ENCODE measurements at places on chromosomes 7 and 10.

GRCh38 chr7:51182636-51183166 lies 133.9 kb downstream of the COBL start:
- no peak for DNase-seq

- DNase-seq, result no peak
Measured at GRCh38 chr10:22623633-22624253, 90.6 kb downstream of the PIP4K2A start.

- no peak for DNase-seq
Measured at GRCh38 chr10:52956461-52956860, 183.9 kb upstream of the MBL2 start.

- no peak for DNase-seq
Measured at GRCh38 chr10:107277591-107277990, 113.1 kb upstream of the SORCS1 start.

DNA sequence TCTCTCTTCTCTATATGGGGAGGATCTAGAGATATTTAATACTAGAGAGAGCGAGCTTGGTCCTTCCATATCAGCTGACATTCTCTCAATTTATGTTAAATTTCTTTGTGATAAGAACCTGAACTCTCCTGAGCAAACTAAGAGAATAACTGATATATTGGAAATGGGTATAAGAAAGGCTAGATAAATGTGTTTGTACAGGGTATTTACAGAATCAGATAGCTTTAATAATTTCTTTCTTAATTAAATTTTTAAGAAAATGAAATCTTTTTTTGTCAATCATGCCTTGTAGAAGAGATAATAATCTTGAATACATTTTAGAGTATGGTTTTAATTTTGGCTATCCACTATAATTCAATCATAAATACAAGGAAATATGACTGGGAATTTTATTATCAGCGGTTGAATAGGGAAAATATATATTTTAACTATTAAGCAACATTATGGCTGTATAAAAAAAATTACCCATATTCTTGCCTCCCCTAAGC lies 58.7 kb downstream of the ANKIB1 start:
- no peak for DNase-seq

GRCh38 chr10:34364253-34365037 lies 450.7 kb downstream of the PARD3 start:
- DNase-seq, result no peak

GRCh38 chr10:117163061-117163953 lies 25.2 kb upstream of the VAX1 start:
- no peak for DNase-seq

DNA sequence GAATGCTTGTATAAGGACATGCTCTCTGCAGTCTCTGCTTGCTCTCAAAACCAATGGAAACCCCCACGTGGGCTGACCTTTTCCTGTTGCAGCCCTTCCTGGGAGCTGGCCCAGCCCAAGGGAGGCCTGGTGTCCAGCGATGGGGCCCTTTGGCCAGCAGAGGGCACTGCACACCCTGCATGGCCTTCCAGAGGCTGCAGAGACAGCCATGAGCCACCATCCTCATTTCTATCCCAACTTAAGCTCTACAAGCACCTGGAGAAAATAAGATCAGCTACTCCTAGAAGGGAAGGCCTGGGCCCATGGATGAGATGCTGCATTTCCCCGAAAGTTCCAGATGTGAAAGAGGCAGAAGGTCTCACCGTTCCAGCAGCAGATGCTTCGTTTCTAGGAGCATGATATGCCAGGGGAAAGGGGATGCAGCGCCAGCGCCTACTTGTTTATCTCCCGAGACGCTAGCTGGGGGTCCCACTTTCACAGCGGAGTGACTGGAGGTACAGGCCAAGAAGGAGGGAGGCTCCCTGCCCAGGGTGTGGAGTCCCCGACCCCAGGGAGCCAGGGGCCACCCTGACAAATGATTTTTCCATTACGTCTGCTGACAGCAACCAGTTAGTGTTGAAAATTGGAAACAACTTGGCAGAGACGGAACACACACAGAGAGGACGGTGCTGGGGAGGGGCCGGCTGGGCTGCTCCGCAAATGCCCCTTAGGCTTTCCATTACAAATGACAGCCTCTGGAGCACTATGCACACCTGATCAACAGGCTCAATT lies 106.4 kb downstream of the ZRANB1 start:
- peak; percentile 3 for DNase-seq

DNA sequence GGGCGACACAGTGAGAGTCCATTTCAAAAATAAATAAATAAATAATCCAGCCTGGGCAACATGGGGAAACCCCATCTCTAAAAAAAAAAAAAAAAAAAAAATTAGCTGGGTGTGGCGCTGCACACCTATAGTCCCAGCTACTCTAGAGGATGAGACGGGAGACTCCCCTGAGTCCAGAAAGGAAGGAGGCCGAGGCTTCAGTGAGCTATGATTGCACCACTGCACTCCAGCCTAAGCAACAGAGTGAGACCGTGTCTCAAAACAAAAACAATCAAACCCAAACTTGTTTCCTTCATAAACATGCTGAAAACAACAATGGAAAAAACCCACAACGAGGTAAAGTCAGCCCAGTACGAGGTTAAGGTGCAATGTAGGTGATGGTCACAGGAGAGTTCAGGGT lies 1.2 kb downstream of the COX19 start:
- no peak for DNase-seq

GRCh38 chr7:50212666-50213621 lies 91.6 kb upstream of the IKZF1 start:
- DNase-seq, result peak; percentile 13

- no peak for DNase-seq
Measured at GRCh38 chr7:134686786-134687185, 40.1 kb downstream of the BPGM start.

- no peak for DNase-seq
Measured at GRCh38 chr10:68106656-68107055, 2.6 kb upstream of the MYPN start.

DNA sequence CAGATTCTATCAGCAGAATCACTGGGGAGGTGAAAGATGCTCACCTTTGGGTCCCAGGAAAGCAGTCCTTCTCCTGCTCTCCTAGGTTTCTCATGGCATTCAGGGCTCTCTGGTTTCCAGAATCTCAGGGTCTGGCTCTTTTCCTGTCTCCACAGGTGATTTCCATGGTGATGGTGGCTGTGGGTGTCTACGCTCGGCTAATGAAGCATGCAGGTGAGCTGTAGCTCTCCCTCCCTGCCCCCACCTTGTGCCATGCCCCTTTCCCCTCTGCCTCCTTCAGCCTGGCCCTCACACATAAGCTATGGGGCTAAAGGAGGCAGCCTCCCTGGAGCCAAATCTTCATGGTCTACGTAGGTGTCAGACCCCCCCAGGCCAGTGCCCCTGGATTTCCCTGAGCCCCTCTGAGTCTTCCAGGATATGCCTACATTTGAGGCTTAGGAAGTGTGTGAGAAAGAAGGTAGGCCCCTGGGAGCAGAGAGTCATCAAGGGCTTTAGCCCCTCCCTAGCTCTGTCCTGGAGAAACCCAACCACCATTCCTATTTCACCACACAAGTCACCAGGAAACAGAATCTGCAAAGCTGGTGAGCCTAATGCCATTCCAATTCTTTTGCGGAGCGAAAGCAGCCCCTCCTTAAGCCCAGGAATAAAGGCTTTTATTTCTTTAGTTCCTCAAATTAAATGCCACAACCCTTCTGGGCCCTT lies 17.2 kb downstream of the TSPAN33 start:
- DNase-seq, result no peak

DNA sequence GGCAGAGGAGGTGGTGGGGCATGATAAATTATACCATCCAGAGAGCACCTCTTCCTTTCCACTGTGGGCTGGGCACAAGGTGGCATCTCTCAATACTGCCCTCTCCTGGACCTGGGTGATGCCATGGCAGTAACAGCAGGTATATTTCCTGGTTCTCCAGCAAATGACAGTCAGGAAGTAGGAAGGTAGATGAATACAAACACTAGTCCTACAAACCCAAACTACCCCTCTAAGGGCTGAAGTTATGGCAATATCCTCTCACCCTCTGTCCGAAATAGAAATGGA lies 1004.9 kb downstream of the KCNMA1 start:
- DNase-seq, result no peak

- DNase-seq, result no peak
Measured at GRCh38 chr7:116499168-116500077, at the start of gene CAV2. Gene CAV2 (plus strand): TSS chr7:116499738. CDS start chr7:116499782, 44 bp downstream.

- DNase-seq, result no peak
Measured at GRCh38 chr7:35752742-35753141, 48.1 kb upstream of the SEPTIN7 start.

- DNase-seq, result no peak
Measured at GRCh38 chr10:43160921-43161255, 22.6 kb downstream of the CSGALNACT2 start.

GRCh38 chr7:80151274-80151665 lies 16.6 kb downstream of the GNAI1 start:
- no peak for DNase-seq

DNA sequence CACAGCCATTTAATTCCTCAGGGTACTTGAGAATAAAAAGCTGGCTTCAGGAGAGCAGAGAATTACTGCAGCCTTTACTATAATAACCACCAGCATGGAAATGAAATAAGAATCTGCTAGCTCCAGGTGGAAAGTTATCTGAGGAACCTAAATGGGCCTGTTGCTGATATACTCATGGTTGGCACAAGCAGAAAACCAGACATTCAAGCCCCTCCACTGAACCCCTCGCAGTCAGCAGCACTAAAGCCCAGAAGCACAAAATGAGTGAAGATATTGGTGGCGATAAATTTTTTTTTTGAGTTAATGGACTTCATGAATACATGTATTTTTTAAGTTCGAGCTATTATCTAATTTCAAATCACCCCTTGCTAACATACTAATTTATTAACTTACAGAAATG lies 303.9 kb upstream of the NRP1 start:
- DNase-seq, result no peak

GRCh38 chr10:110751850-110752249 lies 107.7 kb downstream of the RBM20 start:
- no peak for DNase-seq

DNA sequence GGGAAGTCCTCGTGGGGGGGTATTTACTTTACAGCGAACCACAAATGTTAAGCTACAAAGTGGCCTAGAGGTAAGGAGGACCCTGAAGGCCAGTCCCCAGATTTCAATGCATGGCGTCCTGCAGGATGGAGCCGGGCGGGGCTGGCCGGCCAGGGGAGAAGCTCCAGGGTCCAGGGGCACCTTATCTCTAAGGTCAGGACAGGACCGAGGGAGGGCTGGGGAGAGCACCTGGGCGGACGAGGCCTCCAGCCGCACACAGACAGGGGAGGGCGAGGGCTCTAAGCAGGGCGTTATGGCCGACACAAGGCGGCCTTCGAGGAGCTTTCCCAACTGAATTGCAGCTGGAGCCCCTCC lies 96.4 kb upstream of the DIP2C start:
- DNase-seq, result no peak

DNA sequence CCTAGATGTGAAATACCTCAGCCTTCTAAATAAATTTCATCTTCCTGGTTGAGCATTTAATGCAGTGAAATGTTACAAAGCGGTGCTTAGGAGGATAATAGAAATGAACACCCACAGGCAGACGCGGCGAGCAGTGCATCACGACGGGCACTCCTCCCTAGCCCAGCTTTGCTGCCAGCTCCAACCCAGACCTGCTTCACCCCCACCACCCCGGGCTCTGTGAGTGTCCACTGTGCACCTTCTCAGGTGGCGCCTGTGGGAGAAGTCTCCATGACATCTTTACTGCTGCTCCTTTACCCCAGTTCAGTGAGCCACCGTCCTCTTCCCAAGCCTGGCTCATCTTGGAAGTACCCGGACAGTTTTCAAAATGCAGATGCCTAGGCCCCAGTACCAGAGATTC lies 5.2 kb upstream of the CHST15 start:
- no peak for DNase-seq

- no peak for DNase-seq
Measured at GRCh38 chr10:63528084-63528744, 7.0 kb downstream of the REEP3 start.

DNA sequence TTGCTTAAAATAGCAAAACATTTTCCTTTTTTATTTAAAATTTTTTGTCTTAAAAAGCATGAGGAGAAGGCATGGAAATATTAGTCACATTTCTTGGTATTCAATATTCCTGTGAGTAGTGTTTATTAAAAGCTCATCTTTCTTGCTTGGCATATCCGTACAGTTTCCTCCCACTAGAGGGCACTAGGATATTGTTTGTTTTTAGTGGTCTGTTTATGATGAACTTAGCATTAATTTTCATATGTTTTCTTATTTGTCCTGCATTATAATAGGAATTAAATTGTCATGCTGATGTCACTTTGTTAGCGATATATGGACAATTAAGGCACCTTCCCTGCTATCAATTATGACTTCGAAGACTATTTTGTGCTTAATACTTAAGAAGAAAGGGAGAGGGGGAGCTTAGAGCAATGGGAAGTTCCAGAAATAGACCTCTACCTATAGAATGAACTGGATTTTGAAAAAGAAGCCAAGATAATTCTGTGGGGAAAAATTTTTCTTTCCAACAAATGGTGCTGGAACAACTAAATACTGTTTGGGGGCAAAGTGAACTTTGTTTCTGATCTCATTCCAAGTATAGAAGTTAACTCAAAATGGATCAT lies 91.0 kb upstream of the STRIP2 start:
- DNase-seq, result no peak

- DNase-seq, result no peak
Measured at GRCh38 chr7:129958643-129959470, 6.1 kb upstream of the UBE2H start.
